ENCODE measurements at places on chromosomes 4 and X. TPM values are rescaled to one million over a fixed set of nuclear protein-coding genes. Genes with fewer than 3 reads are reported as not detected.

Gene CENPVL1
- total RNA-seq: not detected

Gene CCNB3
- total RNA-seq: 0.98 TPM

Gene TLR10
- 0.27 TPM for total RNA-seq

DNA sequence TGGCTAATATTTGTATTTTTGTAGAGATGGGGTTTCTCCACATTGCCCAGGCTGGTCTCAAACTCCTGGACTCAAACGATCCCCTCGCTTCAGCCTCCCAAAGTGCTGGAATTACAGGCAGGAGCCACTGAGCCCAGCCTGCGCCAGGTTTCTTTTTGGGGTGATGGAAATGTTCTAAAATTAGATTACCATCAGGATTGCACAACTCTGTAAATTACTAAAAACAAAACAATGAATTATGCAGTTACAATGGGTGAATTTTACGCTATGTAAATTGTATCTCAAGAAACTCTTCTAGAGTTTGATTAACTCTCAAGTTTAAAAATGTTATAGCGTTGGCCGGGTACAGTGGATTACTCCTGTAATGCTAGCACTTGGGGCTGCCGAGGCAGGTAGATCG, 118.9 kb upstream of the TBL1X start:
- DNase-seq: no peak

DNA sequence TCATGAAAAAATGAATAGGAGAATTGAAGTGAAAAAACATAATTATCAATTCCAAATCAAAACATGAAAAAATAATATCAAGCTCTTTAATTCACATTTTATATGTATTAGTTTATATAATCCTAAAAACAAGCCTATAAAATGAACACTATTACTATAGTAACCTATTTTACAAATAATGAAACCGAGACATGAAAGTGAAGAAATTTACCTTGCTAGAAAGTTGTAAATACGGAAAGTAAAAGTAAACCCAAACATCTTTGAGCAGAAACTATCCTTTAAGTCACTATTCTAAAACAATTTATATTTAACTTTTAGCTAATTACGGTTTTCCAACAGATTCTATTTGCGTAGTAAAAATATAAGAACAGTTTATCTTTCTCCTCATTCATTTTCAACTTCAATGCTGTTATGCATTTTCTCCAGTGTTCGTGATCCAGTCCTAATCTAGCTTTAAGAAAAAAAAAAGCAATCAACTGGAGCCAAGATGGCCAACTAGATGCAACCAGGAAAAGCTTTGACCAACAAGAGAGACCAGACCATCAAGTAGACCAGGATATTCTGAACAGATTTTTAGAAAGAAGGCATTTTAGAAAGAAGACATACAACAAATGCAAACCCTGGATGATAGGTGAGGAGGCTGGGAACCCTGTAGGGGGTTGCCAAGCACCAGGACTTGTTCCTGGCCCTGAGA, 67.0 kb downstream of the DDX53 start:
- no peak for DNase-seq

- no peak for DNase-seq
Observed at GRCh38 chr4:121255986-121256750, 92.0 kb upstream of the TNIP3 start.

- no peak for DNase-seq
Observed at GRCh38 chr4:82275431-82276331, 98.1 kb downstream of the HNRNPD start.
